T-helper 17 cell (primary cell): ENCODE measurements at places on chromosomes 3 and 15.

DNA sequence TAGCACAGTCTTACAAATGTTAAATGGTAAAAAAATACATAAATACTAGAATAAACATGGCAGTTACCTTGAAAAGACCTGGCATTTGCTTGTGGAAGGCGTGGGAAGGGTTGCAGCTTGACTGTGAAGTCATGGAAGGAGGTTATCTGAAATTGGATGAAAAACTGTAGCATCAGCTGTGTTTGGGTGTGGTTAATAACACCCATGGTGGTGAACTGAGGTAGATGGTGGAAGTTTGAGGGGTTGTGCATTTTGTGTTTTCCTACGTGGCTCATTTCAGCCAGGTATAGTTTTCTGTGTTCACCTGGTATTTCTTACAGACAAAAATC, 46.5 kb downstream of the PSMD6 start:
- H3K36me3 ChIP-seq = peaks cover 3% of the 10 kb centered on the region
- DNase-seq = no peak
- peak overlapping the region; percentile 47 for H3K4me3 ChIP-seq

DNA sequence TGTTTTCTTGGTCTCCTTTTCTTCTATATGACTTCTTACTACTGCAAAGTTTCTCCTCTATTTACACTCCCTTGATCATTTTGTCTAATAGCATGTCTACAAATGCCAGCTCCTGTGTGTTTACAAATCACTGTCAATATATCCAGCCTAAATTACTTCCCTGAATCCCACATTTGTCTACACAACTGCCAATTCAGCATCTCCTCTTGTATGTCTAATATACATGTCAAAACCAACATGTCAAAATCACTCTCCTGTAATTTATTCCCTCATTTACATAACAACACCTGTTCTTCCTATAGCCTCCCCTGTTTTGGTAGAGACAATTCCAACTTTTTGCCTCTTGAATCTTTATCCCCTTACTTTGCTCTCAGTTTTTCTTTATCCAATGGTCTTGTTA, 359.3 kb downstream of the PLOD2 start:
- no peak overlapping the region for H3K27ac ChIP-seq
- H3K36me3 ChIP-seq = no peaks in the 10 kb centered on the region
- no peaks in the 10 kb centered on the region for H3K4me1 ChIP-seq
- no peak for DNase-seq

GRCh38 chr15:64263567-64263966, 92.4 kb downstream of the CSNK1G1 start:
- peaks cover 6% of the 10 kb centered on the region for H3K36me3 ChIP-seq
- no peak overlapping the region for H3K27ac ChIP-seq
- peaks cover 10% of the 10 kb centered on the region for H3K4me1 ChIP-seq
- H3K27me3 ChIP-seq = no peaks in the 10 kb centered on the region

DNA sequence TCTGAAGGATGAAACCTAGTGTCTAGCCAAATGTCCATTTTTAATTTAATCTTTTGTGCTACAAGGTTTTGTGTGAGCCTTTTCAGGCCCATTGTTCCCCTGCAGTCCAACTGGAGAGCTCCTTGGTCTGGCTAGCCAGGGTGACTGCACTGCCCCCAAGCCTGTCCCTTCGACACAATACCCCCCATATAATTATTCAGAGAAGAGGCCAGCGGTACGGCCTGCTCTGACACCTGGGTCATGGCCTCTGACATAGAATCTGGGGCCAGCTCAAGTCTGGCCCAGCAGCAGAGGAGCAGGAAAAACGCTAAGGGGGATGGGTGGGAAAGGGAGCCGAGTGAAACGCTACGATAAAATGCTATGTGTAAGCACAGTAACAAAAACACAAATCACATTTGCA, 64.2 kb upstream of the PYGO1 start:
- H3K27me3 ChIP-seq = peaks cover 6% of the 10 kb centered on the region
- H3K4me1 ChIP-seq = peaks cover 2% of the 10 kb centered on the region
- H3K27ac ChIP-seq = no peak overlapping the region
- H3K4me3 ChIP-seq = no peak overlapping the region

DNA sequence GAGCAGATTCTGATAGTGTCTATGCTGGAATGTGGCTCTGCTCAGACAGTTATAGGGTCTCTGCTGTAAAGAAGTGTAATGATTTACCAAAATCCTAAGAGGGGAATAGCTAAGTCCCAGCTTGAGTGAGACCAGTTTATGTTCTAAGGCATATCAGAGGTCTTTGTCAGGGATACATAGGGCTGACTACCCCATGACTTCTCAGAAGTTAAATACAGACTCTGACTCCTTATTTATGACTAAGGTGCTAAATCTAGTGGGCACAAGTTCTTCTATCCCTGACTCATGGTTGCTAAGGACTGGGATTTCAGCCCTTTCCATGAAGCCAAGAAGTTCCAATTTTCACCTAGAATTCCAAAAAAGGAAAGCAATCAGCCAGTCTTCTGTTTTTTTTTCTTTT, 192.6 kb upstream of the POU1F1 start:
- H3K4me3 ChIP-seq = no peak overlapping the region
- no peaks in the 10 kb centered on the region for H3K27me3 ChIP-seq
- no peaks in the 10 kb centered on the region for H3K36me3 ChIP-seq

- no peak for DNase-seq
- H3K27me3 ChIP-seq = no peaks in the 10 kb centered on the region
- H3K4me1 ChIP-seq = peaks cover 2% of the 10 kb centered on the region
- no peak overlapping the region for H3K4me3 ChIP-seq
- H3K36me3 ChIP-seq = peaks cover 12% of the 10 kb centered on the region
Measured at GRCh38 chr3:183775781-183776180, 49.6 kb downstream of the MAP6D1 start.

DNA sequence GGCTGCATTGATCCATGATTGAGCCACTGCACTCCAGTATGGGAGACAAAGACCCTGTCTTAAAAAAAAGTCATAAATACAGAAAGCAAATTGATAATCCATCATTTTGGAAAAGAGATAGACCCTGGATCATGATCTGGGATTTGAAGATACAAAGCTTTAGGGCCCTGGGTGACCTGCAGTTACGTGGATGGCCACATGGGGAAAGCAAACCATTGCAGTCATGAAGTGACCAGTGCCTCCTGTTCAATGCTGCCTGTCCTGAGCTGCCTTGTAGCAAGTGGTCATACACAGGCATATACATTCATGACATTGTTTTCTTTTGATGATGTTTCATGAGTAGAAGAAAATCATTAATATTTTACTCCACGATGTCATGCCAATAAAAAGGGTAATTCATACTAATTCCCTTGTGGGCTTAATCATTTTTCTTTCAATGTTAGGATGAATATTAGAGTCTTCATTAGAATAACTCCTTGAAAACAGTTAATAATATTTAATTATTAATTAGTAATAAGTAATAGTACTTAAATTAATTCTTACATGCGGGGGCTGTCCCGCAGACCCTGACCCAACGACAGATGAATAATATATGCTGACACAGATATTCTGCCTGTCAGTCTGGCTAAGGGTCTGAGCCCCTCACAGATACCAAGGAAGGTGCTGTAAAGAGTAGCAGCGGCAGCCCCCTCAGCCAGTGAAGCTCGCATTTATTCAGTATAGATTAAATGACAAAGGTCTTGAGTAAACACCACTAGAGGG, 109.0 kb upstream of the UNC13C start:
- H3K27me3 ChIP-seq = no peaks in the 10 kb centered on the region
- H3K27ac ChIP-seq = no peak overlapping the region
- no peaks in the 10 kb centered on the region for H3K4me1 ChIP-seq
- no peak for DNase-seq
- H3K36me3 ChIP-seq = no peaks in the 10 kb centered on the region

DNA sequence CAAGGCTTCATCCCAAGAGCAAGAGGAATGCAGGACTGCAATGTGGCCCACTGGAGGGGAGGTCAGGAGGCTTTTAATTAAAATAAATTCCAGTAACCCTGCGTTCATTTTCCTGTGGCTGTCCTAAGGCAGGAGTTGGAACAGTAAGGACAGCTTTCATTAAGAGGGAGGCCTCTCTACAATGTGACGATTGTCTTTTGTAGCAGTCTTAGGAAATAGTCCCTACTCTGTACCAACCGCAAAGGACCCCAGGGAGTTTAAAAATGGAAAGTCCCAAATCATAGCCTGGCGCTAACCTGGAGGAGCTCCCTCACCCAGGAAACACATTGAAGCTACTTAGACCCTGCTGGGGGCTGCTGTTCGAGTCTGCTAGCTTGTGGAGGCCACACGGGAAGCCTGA, 62.8 kb downstream of the SYNM start:
- no peak overlapping the region for H3K27ac ChIP-seq
- peaks cover 3% of the 10 kb centered on the region for H3K4me1 ChIP-seq
- no peak for DNase-seq
